ENCODE measurements at places on chromosomes 16 and 17.

DNA sequence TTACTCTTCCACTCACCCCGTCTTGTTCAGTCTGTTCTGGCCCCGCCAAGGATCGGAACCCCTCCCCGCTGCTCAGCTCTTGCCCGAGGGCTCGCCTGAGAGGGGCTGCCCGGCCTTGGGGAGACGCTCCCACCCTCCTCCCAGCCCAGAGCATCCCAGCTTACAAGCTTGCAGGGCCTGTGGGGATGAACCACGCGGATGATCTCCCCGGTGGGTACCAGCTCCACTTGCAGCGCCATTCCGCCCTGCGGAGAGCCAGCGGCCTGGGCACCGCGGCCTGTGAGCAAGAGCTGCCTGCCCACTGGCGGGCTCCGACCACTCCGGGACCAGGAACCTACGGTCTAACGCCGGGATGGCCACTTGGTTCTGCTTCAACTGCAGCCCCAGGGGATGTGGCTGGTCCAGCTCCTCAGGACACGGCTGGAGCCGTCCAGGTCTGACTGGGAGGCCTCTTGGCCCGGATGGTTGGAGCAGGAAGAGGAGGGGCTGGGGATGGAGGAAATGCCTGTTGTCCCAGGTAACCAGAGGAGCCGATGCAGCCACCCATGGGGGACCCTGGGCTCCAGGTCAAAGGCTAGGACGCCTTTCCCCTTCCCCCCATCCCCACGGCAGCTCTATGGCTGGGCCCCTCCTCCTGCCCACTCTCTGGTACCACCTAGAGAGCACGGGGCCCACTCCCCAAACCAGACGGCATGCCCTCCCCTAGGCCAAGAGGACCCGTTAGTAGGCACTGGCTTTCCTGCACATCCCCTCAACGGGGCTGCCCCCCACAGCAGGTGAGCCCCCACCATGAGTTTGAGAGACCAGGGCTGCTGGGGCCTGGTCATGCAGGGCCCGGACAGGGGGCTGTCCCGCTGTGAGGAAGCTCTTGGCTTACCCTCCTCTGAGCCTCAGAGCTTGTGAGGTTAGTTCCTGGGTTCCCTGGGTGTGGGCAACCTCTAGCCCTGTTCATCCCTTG lies at the start of gene MYO1C:
Gene MYO1C, minus strand, starts transcription at position 438 of the 958 bp plus-strand sequence. Its CDS starts 199 bp downstream, at position 239.
- DNase-seq = no peak

GRCh38 chr17:50889528-50890118 lies 23.5 kb upstream of the TOB1 start:
- no peak for DNase-seq

DNA sequence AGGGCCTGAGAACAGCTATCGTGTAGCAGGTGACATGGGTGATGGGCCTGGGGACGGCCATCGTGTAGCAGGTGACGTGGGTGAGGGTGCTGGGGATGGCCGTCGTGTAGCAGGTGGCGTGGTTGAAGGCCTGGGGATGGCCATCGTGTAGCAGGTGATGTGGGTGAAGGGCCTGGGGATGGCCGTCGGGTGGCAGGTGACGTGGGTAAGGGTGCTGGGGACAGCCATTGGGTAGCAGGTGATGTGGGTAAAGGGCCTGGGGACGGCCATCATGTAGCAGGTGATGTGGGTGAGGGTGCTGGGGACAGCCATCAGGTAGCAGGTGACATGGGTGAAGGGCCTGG lies 15.5 kb downstream of the TPSD1 start:
- DNase-seq = no peak

DNA sequence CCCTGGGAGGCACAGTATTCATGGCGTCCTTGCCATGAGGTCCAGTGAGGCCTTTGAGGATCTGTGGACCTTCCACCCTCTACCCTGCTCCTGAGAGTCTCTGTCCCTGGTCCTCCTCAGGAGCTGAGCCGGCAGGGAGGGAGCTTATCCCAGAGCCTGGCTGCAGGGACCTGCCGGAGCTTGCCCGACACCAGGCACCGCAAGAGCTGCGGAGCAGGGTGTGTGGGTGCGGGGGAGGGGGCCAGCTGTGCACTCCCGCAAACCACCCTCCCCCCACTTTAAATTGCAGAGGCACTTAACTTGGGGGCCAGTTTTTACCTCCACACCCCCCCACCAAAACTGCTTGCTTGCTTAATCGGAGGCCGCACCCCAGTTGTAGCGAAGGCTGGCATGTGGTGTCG lies 609 bp upstream of the ZNF750 start:
- DNase-seq = no peak

DNA sequence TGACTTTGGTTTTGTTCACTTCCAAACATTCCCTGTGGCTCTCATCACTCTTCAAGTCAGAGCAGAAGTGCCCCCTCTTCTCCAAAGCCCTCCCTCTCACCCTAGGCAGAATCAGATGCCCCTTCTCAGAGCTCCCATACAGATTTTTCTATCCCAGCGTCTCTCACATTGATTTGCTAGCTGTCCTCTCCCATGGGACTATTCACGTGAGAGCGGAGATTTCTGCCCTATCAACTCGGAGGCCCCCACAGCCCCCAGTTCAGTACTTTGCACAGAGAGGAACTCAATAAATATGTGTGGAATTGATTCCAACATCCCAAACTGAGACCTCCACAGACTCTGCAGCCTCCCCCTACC lies 182.6 kb downstream of the C16orf78 start:
- DNase-seq = no peak

DNA sequence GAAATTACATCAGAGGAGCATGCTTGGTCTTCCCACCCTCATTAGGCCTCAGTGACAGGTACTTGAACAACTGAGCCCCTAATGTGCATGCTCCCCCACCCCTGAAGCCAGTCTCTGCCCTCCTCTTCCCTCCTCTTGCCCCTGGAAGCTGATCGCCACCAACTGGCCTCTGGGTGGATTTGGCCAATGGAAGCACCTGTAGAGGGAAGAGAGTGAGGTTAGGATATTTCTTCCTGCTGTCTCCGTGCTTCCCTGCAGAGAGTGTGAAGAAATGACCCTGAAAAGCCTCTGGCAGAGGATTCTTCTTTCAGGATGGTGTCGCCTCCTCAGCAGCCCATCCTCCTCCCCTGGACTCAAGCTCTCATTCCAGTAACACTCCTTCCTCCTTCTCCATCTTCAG lies 5.9 kb upstream of the CBLN1 start:
- no peak for DNase-seq

DNA sequence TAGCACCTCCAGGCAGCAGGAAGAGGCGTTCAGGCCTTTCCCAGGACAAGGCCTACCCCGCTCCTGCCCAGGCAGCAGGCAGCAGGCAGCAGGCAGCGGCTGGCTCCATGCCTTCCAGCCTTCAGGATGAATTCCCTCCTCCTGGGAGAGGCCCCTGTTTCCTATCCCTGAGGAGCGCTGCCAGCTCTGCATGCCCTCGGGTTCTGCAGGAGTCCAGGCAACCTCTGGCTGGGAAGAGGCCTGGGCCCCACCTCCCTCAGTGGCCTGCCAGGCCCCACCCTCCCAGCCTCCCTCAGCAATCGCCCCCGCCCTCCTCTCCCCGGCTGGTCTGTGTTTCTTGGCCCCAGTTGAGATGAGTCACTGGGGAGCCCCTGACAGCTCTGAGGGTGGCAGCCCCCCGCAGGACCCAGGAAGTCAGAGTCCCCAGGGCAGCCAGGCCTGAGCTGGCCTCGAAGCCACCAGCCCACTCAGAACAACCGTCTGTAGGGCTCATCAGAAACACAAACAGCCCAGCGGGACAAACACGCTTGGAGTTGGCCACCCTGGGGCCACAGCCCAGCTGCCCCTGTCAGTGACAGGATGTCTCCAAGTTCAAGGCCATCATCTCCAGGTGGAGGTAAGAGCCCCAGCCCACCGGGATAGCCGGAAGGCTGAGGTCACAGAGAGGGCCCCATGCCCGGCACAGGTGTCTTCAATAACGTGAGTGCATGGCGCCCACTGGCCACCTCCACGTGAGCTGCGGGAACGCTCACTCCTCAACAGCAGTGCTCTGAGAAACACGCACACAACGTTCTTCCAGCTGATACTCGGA lies 39.5 kb upstream of the CIBAR2 start:
- DNase-seq = no peak

- peak; percentile 71 for DNase-seq
Observed at GRCh38 chr17:17812211-17813054, 24.4 kb downstream of the SREBF1 start.

GRCh38 chr17:36721560-36722120 lies 120.3 kb downstream of the MRM1 start:
- no peak for DNase-seq

DNA sequence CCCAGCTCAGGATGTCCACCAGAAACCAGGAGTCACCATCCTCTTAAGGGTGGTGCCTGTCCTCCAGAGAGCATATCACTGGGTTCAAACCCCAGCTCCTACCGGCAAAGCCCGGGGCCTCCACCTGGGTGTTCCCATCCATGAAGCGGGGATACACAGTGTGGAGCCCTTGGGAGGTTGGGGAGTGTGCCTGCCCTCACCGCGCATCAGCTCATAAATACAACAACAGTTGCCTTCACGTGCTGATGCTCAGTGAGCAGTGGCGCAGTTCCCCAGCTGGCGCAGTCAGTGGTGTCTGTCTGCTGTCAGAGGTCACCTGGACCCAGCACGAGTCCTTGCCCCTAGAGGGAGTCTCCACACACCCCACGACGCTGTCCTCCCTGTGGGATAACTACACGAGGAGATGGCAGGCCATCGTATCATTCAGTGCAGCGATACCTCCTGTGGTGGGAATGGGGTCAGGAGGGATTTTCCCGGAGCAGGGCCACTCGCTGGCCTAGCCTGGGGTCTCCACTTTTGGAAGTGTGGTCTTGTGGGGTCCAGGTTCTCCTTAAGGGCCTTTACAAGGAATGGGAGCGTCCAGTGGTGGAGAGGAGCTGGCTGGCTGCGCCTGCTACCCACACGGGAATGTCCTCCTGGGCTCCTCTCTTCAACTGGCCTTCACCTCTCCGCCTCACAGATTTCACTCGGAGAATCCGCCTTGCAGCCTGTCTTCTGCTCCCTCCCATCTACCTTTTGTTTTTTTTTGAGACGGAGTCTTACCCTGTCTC lies 2.3 kb upstream of the ELOB start:
- DNase-seq = no peak

Measured in stimulated activated CD4-positive, alpha-beta T cell treated with anti-CD3 and anti-CD28 coated beads, TNF-alpha, amount 100 ng/mL, for 1 hour (primary cell).